ENCODE measurements at places on chromosomes 16 and 17. TPM values are rescaled to one million over a fixed set of nuclear protein-coding genes. Genes with fewer than 3 reads are reported as not detected.

ZSCAN10 gene
- not detected for total RNA-seq

- no peak for DNase-seq
Observed at GRCh38 chr16:27096375-27096774, 29.6 kb downstream of the C16orf82 start.

DNA sequence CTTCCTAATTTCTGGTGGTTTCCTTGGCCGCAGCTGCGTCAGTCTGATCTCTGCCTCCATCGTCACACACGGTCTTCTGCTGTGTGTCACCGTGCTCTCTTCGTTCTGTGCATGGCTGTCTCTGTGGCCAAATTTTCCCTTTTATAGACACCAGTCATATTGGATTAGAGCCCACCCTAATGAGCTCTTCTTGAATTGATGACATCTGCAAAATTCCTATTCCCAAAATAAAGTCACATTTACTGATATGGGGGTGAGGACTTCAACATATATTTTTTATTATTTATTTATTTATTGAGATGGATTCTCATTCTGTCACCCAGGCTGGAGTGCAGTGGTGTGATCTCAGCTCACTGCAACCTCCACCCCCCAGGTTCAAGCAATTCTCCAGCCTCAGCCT lies 38.4 kb downstream of the GINS3 start:
- no peak for DNase-seq

TNP2 gene
- not detected for total RNA-seq

- DNase-seq: no peak
Observed at GRCh38 chr17:57215317-57215716, 41.0 kb upstream of the MSI2 start.

C17orf67 gene
- 1.6 TPM for total RNA-seq

TBC1D3H gene
- not detected for total RNA-seq

- no peak for DNase-seq
Observed at GRCh38 chr17:47066095-47066494, 87.0 kb upstream of the RPRML start.

DNA sequence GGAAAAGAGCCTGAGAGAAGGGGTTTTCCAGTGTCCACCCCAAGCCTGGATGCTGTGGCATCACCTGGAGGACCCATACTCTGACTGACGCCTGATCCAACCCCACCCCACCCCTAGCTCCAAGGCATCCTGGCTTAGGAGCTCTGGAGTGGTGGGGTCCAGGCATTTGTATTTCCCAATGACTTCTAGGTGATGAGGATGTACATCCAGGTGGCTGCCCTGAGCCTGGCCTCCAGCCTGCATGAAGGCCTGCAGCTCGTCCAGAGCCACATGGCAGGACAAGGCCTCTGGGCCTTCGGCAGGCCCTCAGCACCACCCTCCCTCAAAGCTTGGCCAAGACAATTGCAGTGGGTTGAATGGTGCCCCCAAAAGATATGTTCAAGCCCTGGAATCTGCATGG lies 347.5 kb downstream of the C16orf95 start:
- DNase-seq: no peak

SOX8 gene
- 0.40 TPM for total RNA-seq

ACLY gene
- 158 TPM for total RNA-seq

DNA sequence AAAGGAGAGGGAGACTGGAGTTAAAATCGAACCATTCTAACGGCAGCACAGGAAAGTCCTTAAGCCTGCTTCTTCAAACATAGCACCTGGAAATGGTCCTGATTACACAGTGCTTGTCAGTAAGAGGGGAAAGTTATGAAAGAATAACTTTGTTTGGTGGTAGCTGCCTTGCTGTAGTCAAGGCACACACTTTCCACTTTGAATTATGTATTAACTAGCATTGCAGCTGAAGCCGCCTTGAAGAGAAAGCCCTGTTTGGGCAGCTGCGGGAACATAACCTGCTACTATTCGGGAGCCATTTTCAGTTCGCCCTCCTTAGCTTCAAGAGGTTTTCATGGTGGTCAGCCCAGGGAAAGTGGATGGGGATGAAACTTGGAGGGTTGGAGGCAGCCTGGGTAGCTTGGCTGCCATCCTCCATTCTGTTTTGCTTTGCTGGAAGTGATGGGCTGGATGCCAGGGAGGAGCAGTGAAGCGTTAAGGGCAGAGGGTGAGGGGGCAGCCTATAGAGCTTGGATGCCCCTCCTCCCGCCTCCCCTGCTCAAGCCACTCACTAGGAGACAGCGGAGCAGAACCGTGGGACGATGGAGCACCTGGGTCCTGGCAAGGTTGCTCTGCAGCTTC lies 5.3 kb upstream of the HAS3 start:
- peak; percentile 60 for DNase-seq

All from lung (tissue), 17 donors.